ENCODE measurements at places on chromosomes 6 and 20. TPM values are rescaled to one million over a fixed set of nuclear protein-coding genes. Genes with fewer than 3 reads are reported as not detected.
A peak's percentile ranks its signal among the peaks of the same experiment; 100 is the strongest.

DNA sequence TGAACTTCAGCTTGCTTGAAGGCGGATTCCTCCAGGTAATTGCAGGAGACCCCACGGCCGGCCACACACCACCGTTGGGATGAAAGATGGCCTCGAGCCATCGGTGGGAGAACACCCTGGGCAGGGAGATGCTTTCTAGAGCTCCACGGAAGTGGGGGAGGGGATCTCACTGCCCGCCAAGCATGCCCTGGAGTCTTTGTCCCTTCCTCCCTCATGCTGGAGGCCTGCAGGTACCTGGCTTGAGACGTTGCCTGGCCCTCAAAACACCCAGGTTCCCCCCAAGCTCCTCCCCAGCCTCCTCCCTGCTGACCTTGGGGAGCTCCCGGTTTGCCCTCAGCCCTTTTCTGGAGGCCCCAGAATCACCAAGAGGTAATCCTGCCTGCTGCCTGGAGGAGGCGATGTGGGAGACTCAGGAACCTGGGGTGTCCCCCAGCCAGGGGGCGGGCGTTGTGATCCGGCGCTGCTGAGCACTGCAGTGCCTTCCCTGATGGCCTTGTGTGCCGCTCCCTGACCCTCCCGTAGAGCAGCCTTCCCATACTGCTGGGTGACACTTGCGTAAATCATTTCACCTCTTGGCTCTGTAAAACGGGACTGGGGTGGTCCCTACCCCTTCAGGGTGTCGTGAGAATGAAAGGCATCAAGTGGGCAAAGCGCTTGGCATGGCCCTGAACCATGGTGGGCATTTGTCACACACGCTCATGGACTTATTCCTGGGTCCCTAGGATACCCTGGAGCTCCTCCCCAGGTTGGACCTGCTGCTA is 91.4 kb downstream of the CEBPB start:
- DNase-seq = no peak

GRCh38 chr6:99016355-99016754 is 68.6 kb upstream of the FBXL4 start:
- DNase-seq = no peak

ZKSCAN3 gene
- total RNA-seq = 5.9 TPM

GRCh38 chr6:78810146-78810545 is 57.2 kb upstream of the IRAK1BP1 start:
- peak; percentile 58 for DNase-seq

- no peak for DNase-seq
Measured at GRCh38 chr20:53934421-53935343, 135.7 kb downstream of the BCAS1 start.

- DNase-seq = no peak
Measured at GRCh38 chr6:43883847-43884651, 114.0 kb downstream of the VEGFA start.

FILIP1 gene
- 3.3 TPM for total RNA-seq

TNFRSF6B gene
- 12.2 TPM for total RNA-seq

DNA sequence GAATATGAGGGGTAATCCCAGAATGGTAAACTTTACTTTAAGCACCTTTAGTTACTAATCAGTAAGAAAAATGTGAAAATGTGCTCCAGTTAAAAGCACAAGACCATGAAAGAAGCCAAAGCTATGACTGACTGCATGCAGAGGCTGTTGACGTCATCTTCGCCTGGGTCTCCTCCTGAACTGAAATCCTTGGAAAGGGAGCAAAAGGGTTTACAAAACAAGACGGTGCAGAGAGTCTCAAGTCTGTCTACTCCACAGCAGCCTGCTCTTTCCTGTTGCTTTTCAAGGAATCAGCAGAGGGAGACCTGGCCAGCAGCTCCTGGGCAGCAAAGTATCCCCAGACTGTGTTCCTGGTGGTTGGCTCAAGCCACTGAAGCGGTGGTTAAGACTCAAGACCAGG is 10.2 kb downstream of the FKBP1A start:
- DNase-seq = no peak

DNA sequence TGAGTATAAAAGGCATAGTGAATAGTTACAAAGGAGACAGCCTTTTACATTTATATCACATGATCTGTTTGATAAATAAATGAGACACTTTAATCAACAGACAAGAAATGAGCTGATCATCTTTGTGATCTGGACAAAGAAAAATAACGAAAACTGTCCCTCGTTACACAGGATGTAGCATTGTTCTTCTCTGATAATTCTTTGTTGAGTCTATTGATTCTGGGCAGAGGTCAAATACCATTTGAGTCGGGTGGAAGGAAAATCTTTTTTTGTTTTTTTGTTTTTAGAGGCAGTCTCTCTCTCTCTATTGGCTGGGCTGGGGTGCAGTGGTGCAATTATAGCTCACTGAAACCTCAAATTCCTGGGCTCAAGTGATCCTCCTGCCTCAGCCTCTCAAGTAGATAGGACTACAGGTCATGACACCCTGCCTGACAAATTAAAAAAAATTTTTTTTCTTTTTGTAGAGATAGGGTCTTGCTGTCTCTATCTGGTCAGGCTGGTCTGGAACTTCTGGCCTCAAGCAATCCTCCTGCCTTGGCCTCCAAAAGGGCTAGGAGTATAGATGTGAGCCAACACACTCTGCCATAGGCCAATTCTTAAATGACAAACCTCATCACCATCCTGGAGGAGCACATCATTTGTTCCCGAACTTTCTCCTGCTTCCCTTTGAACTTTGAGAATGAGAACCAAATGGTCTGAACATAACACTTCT is 41.8 kb downstream of the CCDC170 start:
- no peak for DNase-seq

DNA sequence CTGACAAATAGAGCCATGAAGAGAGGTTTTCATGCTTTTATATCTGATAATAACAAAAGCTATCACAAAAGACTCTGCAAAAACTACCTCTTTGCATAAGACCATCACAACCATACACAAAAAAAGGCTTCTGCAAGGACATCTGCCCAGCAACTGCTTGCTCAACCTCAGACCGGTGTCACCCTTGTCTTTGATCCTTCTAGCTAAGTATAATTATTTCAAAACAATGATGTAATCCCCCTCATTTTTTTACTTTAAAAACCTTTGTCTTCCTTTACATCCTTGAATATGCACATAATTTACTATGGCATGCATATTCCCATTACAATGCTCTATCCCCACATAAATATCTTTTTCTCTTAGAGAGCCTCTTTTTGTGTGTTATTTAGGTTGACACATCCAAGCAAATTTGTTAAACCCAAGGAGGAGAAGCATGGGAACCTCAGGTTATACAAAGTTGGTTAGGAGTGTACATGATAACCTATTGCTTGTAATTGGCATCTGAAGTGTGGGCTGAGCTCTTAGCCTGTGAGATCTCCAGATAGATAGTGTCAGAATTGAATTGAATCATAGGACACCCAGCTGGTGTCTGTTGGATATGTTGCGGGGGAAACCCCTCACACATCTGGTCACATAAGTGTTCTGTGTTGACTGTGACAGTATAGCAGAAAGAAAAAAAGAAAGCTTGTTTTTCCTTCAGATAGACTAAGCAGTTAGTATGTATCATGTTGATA is 20.7 kb upstream of the CGA start:
- DNase-seq = no peak

DNA sequence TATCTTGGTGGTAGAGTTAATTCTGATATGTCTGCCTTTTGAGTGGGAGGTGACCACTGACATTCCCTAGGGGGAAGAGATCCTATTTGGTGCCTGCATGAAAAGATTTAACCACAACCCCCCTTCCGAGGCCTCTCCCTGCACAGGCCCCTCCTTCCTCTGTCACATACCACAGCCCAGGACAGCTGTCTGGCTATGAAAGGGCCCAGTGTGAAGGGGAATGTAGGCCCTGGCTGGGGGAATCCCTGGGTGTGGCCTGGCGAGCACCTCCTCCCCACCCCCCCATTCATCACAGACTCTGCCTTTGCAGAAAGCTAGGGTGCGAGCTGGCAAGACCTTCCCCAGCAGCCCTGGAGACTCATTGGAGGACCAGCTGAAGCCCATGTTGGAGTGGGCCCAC is 27.4 kb upstream of the MAPRE1 start:
- no peak for DNase-seq

DNA sequence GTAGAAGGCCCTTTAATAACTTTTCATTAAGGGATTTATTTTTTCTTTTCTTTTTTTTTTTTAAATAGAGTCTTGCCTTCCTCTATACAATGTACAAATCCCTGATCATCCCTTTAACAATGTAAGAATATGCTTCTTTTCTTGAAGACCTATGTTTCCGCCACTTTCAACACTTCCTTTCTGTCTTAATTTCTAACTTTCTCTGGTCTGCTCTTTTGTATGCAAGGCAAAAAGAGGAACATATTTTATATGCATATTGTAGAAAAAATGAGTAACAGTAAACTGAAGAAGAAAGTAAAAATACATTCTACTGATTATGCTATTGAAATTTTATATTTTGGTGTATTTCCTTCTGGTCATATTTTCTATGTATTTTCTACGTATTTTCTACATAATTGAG is 484.7 kb downstream of the TFAP2B start:
- no peak for DNase-seq

MATN4 gene
- not detected for total RNA-seq

GRCh38 chr20:34512266-34512954 is 3.8 kb upstream of the DYNLRB1 start:
- DNase-seq = no peak

GPX5 gene
- not detected for total RNA-seq

GRCh38 chr20:34017610-34018009 is 23.9 kb downstream of the RALY start:
- DNase-seq = no peak

DNA sequence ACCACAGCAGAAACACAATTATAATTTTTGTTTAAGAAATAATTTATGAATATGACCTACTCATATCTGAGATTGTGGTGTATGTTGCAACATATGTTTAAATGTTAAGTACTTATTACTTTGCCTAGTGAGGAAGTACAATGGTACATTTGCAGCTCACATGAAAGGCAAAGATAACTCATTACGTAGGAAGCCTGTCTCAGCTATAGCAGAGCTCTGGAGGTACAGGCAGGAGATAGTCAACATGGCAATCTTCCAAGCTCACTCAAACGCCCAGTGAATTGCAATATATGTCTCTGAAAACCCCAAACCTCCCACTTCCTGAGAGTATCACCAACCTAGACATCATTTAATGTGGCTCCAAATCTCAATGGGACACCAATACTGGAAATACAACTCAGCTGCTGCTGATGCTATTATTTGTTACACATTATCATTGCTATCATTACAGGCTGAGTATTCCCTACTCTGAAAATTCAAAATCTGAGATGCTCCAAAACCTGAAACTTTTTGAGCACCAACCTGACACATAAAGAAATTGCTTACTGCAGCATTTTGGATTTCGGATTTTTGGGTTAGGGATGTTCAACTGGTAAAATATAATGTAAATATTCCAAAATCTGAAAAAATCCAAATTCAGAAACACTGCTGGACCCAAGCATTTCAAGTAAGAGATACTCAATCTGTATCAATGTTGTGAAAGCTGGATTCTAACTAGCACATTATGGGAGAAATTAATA is 25.1 kb upstream of the GSTA4 start:
- no peak for DNase-seq

DNA sequence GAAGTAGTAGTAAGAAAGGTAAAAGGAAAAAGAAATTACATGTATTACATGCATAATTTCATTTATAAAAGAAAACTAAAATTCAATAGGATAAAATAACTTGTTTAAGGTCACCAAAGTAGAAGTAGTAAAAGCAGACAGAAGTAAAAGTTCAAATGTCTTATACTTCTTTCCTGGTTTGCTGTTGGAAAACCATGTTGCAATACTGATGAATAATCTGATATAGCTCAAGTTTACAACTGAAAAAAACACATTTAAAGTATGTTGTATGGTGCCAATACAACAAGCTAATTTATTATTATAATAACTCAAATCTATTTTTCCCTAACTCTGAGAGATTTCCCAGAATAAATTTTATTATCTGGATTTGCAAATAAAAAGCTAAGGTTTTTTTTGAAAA is 78.3 kb downstream of the PHIP start:
- no peak for DNase-seq

DNA sequence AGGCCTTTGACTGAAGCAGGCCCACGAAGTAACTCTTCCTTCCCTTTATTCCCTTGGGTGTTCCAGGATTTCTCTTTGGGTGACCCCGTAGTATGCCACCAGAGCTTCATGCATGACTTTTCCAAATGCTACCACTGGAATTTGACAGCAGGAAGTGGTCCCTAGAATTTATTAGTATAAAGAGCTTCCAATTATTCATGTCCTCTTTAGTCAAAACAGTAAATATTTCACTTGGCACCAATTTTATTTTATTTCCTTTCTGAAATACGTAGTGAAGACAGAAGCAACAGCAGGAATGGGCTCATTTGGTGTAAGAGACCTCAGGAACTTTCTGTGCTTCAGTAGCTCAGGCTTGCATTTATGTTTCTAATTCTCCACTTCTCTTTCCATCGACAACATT is 151.3 kb downstream of the LCA5 start:
- DNase-seq = no peak

- DNase-seq = peak; percentile 57
Measured at GRCh38 chr6:157667211-157668008, 155.6 kb upstream of the SNX9 start.

Data from prostate gland (tissue), 2 donors.